Uterus (tissue), 4 donors: ENCODE measurements at places on chromosomes 4 and X. TPM values are rescaled to one million over a fixed set of nuclear protein-coding genes. Genes with fewer than 3 reads are reported as not detected.

DNA sequence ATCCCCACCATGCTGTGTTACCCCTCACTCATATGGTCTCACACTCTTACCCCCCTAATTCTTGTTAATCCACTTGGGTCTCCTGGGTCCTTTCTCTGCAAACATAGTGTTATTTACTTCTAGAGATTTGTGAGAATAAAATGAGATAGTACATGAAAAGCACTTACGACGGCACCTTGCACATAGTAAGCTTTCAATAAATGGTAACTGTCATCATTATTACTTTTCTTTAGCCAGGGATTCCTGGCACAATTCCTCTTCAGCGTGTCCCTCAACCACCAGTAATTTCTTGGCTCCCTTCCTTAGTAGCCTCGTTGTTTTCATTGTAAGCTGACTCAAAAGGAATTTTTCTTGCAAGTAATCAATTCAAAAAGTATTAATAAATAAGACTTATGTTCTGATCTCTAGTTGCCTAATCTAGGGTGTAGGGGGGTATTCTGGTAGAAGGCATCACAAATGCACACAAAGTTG lies 30.1 kb upstream of the RBMX start:
- no peaks in the 10 kb centered on the region for H3K4me1 ChIP-seq
- DNase-seq = no peak
- H3K4me3 ChIP-seq = peak overlapping the region; percentile 12
- H3K36me3 ChIP-seq = no peaks in the 10 kb centered on the region

GRCh38 chr4:53485658-53486040 lies 105.6 kb downstream of the LNX1 start:
- DNase-seq = no peak
- no peaks in the 10 kb centered on the region for H3K27me3 ChIP-seq
- H3K4me3 ChIP-seq = no peak overlapping the region
- H3K4me1 ChIP-seq = peaks cover 3% of the 10 kb centered on the region
- peak overlapping the region; percentile 20 for H3K27ac ChIP-seq

ARHGEF6 gene
- total RNA-seq = 19.7 TPM

NUP62CL gene
- total RNA-seq = not detected

WDR44 gene
- total RNA-seq = 26.4 TPM

- no peak overlapping the region for H3K4me3 ChIP-seq
- H3K27me3 ChIP-seq = no peaks in the 10 kb centered on the region
- H3K36me3 ChIP-seq = no peaks in the 10 kb centered on the region
- H3K27ac ChIP-seq = peak overlapping the region; percentile 63
Observed at GRCh38 chr4:24809376-24809775, 14.0 kb downstream of the SOD3 start.
